ENCODE measurements at places on chromosomes 2 and 18. TPM values are rescaled to one million over a fixed set of nuclear protein-coding genes. Genes with fewer than 3 reads are reported as not detected.

DNA sequence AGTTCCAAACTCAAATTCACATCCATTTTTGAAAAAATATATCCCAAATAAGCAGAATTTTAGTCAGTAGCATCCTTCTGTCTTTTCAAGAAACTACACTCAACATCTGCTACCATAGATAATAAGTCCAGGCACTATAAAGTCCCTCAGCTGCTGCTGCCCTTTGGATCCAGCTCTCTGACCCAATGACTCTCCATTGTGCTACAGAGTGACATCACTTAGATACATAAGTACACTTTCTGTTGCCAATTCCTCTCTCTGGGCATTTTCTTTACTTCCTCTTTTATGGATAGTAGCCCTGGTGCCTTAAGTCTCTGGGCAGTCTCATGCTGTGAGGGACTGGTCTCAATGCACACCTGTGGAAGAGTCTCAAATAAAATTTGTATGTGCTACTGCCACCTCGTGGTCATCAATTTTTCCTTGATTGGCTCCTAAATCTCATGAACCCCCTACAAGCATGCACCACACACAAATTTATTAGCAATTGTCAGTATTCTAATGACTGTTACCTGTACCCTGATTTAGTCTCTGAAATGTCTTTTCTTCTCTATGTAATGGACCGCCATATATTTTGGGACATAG, 219.2 kb downstream of the LRP1B start:
- DNase-seq, result no peak

DNA sequence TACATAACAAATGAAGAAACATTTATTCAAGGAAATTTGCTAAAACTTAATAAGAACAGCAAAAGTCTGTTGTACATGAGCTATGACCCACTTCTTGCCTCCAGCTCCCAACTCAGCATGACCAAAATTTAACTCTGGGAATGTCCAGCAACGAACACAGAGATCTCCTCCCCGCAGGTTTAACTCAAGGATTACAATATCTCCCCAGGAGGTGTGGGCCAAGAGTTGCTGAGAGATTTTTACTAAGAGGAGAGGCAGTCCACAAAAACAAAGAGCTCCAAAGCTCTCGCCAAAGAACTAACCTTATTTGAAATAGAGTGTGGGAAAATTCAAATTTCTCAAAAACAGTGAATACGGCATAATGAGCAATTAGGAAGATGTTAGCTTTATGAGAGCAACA, 318.5 kb downstream of the GRB14 start:
- no peak for DNase-seq

DNA sequence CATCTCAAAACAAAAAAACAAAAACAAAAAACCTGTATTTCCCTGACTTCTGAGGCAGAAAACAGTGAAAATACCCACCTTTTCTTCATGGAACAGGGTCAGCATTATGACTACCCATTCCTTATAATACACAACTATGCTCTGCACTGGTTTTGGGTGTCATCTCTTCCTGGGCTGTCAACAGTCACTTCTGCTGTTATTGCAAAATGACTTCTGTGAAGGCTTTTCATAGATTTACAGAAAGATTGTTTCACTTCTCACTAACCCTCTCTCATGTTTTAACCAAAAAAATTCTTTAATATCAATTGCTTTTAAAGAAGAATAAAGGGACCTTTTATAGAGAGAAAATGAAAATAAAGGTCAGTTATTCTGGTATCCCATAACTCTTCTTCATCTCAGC, 26.5 kb upstream of the PIK3C3 start:
- no peak for DNase-seq

- DNase-seq, result no peak
These were observed 51.8 kb upstream of the NPAS2 start for GRCh38 chr2:100767810-100768806.

GRCh38 chr18:2143636-2144035, 427.7 kb downstream of the METTL4 start:
- DNase-seq, result no peak

DNA sequence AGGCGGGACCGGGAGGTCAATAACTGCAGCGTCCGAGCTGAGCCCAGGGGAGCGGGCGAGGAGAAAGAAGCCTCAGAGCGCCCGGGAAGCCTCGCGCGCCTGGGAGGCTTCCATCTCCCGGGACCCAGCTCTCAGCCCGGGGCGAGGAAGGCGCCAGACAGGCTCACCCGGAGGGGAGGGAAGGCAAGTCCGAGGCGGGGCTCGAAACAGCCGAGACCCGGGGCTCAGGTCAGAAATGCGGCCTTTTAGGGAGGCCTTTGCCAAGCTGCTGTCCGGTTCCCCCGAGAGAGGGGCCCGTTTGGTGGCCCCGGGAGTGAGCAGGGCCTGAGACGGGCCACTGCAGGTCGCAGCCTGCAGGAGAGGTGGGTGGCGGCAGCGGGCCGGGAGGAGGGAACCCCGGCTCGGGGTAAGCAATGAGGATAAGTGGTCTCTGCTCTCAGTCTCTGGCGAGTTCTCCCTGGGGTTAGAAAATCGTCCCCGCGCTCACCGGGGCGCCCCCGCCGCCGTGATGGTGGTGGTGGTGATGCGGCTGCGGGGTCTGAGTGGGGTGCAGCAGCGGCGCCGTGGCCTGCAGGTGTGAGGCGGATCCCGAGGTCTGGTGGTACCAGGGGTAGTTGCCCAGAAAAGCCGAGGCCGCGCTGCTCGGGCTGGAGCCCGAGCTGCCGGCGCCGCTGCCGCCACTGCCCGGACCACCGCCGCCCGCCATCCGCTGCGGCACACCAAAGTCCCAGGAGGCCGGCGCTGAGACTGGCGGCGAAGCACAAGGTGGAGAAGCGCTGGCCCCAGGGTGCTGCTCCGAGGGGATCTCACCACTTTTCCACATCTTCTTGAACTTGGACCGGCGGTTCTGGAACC, 2.4 kb downstream of the DLX2 start:
- no peak for DNase-seq

DNA sequence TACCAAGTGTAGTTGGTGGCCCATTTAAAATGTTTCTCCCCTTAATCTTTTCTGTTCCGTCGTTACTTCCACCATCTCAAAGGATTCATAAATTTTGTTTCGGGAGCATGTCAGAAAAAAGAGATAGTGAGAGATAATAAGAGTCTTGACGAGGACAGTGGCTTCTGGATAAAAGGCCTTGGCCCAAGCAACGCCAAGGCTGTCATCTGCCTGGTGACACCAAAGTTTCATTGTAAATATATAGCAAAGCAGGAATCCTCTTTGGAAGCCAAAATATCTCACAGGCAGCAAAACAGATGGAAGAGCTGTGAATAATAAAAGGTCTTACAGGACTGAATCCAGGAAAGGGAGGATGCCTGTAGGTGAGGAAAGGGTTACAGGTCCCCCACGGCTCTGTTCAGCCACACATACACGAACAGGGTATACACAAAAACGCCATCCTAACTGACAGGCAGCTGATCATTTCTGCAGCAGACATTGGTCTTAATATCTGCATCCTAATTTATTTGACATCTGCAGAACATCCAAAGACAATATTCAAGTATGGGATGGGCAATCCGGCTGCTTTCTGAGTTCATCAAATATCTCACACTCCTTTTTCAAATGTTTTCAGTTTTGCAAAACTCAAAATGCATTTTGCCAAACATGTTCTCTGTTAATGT, 382.8 kb downstream of the OSR1 start:
- no peak for DNase-seq

- DNase-seq, result no peak
These were observed 29.2 kb upstream of the PPP4R1 start for GRCh38 chr18:9643549-9643948.

GRCh38 chr2:217853301-217853881, 149.4 kb downstream of the TNS1 start:
- no peak for DNase-seq

GRCh38 chr2:71474116-71474743, 20.9 kb downstream of the DYSF start:
- DNase-seq, result no peak

DNA sequence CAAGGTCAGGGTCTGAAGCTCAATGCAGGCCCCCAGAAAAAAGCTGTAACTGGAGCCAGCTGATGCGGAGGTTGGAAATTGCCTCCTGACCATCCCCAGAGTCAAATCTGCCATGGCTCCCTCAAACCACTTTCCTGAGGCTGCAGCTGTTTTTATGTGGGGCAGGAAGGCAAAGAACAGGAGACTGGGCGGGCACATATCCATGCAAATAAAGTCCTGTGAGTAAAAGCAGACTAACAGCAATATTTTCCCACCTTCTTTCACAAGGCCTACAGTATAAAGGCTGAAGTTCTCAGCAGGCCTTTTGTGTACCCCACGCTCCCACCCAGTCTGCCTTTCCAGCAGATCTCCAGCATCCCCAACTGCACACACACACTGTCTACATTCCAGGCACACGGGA, 47.1 kb downstream of the CYP1B1 start:
- DNase-seq, result no peak

- DNase-seq, result peak; percentile 24
These were observed 7.8 kb upstream of the OR6B3 start for GRCh38 chr2:240060977-240061591.

GRCh38 chr2:9847140-9847539, 3.9 kb downstream of the TAF1B start:
- no peak for DNase-seq

- no peak for DNase-seq
These were observed 32.6 kb downstream of the PPP1R1C start for GRCh38 chr2:182018218-182018617.

DNA sequence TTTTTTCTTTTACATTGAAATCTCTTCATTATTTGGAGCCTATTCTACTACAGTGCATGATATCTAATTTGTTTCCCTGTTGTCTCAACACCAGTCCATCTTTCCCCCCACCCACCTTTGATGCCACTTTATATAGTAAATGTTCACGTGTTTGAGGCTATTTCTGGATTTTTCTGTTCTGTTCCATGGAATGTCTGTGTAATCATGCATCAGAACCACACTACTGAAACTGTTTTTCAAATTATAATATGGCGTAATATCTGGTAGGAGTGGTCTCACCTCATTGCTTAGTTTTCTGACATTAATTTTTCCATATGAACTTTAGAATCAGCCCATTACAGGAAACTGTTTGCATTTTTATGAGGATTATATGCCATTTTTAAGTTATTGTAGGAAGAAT, 19.1 kb upstream of the NARS1 start:
- no peak for DNase-seq

DNA sequence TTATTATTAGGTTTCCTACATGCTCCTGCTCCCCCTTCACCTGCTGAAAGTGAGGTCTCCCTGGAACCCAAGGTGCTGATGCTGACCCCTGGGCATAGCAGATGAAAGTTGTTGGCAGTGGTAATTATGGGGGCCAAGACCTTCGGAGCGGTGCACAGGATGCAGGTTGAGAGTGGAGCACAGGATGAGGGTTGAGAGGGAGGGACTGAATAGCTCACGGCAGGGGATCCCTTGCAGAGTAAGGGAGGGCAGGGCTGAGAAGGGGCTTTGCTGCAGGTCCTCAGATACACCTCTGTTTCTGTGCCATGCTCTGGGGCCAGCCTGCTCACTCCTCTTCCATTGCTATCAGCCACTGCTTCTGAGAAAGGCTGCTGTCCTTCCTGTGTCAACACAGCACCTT, 163.3 kb downstream of the FHOD3 start:
- DNase-seq, result no peak

GRCh38 chr2:52289741-52290140, 1257.8 kb upstream of the NRXN1 start:
- DNase-seq, result no peak

DNA sequence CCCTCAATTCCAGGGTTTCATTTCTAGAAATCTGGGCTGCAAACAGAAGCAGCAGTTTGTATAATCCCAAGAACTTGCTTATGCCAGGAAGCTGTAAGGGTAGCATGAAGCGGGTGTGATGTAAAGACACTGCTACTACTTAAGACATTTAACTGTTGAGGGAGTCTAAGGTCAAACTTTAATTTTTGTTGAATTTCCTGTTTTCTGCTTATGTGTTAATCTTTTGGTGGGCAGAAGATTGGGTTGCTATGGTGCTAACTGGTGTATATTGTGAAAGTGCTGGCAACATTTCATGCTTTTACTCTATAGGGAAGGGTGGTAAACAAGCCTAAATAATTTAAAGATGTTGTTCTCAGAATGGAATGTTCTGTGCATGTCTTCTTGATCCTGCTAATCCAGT, 2.7 kb downstream of the NCOA1 start:
- no peak for DNase-seq

GRCh38 chr2:23767876-23768621, 158.9 kb downstream of the ATAD2B start:
- DNase-seq, result no peak

GRCh38 chr2:188746727-188747126, 227.4 kb upstream of the COL3A1 start:
- DNase-seq, result no peak

DNA sequence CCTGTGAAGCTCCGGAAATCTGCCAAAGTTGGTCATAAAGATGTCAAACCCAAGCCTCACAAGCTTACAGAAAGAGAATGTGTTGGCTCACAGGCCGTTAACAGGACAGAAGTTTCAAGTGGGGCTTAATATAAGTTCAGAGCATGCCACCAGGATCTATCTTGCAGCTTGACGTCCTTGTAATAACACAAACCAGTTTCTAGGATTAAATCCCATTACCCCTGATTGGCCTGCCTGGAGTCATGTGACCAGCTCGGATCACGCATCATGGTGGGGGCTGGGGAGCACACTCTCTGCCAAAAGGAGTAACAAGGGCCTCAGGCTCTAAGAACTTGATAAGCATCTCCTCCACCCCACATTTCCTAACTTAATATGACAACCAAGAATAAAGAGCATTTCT, 38.9 kb upstream of the SCG2 start:
- no peak for DNase-seq

GRCh38 chr18:904218-905090, at the start of gene ADCYAP1:
TSS of gene ADCYAP1 (plus strand) at chr18:904871. CDS start at chr18:905387, 516 bp downstream.
- DNase-seq, result peak; percentile 20

Gene MAP3K19
- total RNA-seq, result 3.1 TPM

Gene CKAP2L
- 7.0 TPM for total RNA-seq

Gene ACADL
- total RNA-seq, result 4.7 TPM

Gene COLEC11
- total RNA-seq, result 0.82 TPM

Gene UGT1A5
- total RNA-seq, result not detected

Gene CHRND
- 0.18 TPM for total RNA-seq

Gene ZSWIM2
- total RNA-seq, result 0.18 TPM

Gene POTEJ
- 0.45 TPM for total RNA-seq
